ENCODE measurements at places on chromosomes 2 and 18.

- DNase-seq = peak; percentile 69
Measured at GRCh38 chr2:235669269-235669831, 175.5 kb downstream of the AGAP1 start.

GRCh38 chr2:136021406-136021805 is 36.0 kb upstream of the DARS1 start:
- no peak for DNase-seq

GRCh38 chr2:28343184-28343942 is 49.3 kb upstream of the FOSL2 start:
- no peak for DNase-seq

DNA sequence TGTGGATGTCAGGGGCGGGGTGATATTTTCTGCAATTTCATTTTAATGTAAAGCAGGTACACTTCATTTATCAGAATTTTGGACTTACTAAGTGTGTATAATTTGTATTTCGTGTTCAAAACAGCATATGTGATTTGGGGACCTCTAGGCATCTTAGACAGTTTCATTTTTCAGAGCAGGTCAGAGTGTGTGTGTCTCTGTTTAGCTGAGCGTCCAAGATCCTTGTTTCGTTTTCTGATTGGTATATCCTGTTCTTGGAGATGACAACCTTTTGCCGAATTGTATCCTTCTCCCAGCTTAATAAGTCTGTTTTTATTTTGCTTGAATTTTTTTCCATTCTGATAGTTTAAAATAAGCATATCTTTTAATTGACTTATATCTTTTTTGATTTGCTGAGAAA is 128.3 kb downstream of the KCNJ3 start:
- no peak for DNase-seq

Measured in NCI-H2171 treated with DMSO at 0.1 percent for 48 hours (cell line).